C1 segment of cervical spinal cord (tissue), 14 donors: ENCODE measurements at places on chromosomes 6 and 20.

DNA sequence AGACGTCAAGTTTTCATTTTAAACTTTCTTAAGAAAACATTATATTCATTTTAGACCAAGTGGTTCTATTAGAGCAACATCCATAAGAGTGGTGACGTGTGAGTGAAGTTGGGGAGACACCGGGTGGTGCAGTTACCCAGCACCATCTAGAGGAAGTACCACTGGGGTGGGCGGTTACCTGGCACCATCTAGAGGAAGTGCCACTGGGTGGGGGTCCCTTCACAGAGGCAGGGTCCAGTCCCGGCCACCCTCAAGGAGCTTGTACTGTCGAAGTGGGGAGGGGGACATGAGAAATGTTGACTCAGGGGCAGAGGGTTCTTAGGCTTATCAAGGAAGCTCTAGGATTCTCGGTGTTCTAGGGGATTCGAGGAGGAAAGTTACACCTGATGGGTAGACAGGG, 26.2 kb downstream of the PHACTR3 start:
- no peak for DNase-seq

DNA sequence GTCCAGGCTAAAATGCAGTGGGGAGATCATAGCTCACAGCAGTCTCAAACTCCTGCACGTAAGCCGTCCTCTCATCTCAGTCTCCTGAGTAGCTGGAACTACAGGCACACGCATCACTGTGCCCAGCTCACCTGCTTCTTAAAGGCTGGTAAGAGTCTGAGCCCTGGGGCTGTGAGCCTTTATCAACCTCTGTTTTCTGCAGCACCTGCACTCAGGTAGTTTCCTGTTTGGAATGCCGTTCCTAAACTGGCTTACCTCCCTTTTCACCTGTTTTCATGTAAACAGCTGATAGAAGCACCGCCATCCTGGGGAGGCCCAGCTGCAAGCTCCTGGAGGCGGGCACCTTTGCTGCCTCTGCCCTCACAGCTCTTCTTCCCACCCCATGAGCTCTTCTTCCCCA, 45.4 kb downstream of the SLC24A3 start:
- DNase-seq: no peak

- DNase-seq: peak; percentile 76
Observed at GRCh38 chr20:63835021-63835858, 4.2 kb upstream of the ZBTB46 start.

DNA sequence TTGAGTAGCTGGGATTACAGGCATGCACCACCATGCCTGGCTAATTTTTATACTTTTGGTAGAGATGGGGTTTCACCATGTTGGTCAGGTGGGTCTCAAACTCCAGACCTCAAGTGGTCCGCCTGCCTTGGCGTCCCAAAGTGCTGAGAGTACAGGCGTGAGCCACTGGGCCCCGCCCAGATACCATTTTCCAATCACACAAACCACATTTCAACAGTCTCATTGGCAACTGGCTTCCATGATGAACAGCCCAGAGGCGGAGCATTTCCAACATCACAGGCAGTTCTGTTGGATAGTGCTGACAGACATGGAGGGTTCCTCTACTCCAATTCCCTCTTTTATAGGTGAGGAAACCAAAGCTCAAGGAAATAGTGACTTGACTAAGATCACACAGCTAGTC, 43.9 kb upstream of the PLCB4 start:
- no peak for DNase-seq

- DNase-seq: no peak
Observed at GRCh38 chr20:19249106-19249879, 36.9 kb downstream of the SLC24A3 start.

GRCh38 chr6:159902620-159903019, 11.8 kb downstream of the MAS1 start:
- DNase-seq: no peak

DNA sequence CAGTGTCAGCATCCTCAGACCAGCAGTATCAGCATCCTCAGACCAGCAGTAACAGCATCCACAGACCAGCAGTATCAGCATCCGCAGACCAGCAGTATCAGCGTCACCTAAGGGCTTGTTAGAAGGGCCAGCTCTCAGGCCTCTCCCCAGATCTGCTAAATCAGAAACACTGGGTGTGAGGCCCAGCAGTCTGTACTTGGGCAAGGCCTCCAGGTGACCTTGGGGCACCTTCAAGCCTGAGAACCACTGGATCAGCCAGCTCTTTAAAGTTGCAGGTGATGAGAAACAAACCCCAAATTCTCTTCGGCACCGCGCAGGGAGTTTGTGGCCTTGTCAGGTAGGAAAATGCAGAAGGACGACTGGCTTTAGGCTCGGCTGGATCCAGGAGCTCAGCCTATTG, 290.5 kb upstream of the CDH4 start:
- no peak for DNase-seq

DNA sequence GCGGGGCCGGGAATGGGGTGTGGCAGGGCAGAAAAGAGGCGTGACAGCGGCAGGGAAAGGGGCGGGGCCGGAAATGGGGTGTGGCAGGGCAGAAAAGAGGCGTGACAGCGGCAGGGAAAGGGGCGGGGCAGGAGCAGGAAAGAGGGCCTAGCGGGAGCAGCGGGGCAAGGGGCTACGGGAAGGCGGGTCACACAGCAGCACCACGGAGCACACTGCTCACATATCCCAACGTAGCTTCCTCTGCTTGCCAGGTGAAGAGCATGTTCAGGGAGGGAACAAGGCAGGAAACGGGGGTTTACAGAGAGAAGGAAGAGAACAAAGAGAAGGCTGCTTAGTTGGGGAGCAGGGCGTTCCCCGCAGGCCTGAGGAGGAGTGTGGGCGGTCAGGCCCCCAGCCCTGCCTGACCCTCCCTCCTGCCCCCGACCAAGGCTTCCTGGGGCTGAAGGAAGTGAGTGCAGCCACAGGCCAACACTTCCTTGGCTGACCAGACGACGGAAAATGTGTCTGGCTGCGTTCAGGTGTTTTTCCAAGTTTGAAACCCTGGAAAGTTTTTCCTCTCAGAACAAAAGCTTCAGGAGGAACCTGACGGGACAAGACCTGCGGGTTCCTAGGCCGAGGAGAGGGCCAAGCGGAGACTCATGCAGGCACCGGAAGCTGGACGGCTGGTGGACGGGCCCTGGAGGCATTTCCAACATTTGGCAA, 13.8 kb downstream of the UCKL1 start:
- DNase-seq: no peak

- DNase-seq: no peak
Observed at GRCh38 chr6:151350442-151351145, 40.8 kb downstream of the ZBTB2 start.

DNA sequence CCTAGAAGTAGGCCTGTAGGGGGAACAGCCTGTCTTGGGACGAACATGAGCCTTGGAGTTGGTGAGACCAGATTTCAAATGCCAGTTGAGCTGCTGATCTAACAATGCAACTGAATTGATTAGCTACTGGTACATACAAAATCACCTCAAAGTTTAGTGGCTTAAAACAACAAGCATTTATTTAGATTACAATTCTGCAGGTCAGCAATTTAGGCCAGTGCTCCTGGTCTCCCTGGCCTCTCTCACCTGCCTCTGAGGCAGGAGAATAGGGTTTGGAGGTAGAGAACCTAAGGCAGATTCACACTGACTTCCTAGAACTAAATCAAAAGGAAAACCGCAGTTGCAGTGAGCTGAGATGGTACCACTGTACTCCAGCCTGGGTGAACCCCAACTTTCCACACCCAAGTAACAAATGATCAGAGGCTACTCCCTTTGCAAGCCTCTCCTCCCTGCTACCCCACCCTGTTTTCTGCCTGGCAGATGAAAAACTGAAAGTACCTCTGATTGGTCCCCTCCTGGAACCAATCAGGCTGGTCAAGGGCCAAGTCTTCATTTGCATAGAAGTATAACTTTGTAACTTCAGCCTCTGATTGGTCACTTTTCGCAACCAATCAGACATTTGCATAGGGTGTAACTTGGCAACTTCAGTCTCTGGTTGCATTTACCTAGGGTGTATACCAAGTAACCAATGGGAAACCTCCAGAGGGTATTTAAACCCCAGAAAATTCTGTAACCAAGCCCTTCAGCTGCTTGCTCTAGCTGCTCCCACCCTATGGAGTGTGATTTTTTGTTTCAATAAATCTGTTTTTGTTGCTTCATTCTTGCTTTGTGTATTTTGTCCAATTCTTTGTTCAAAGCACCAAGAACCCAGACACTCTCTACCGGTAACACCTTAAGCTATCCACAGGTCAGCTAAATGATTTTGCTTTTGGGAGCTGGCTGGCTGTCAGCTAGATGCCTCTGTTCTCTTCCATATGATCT, 8.1 kb upstream of the UBR2 start:
- no peak for DNase-seq

- DNase-seq: no peak
Observed at GRCh38 chr20:40019510-40019909, 669.5 kb downstream of the MAFB start.

GRCh38 chr20:49706630-49707091, 7.0 kb downstream of the B4GALT5 start:
- no peak for DNase-seq

DNA sequence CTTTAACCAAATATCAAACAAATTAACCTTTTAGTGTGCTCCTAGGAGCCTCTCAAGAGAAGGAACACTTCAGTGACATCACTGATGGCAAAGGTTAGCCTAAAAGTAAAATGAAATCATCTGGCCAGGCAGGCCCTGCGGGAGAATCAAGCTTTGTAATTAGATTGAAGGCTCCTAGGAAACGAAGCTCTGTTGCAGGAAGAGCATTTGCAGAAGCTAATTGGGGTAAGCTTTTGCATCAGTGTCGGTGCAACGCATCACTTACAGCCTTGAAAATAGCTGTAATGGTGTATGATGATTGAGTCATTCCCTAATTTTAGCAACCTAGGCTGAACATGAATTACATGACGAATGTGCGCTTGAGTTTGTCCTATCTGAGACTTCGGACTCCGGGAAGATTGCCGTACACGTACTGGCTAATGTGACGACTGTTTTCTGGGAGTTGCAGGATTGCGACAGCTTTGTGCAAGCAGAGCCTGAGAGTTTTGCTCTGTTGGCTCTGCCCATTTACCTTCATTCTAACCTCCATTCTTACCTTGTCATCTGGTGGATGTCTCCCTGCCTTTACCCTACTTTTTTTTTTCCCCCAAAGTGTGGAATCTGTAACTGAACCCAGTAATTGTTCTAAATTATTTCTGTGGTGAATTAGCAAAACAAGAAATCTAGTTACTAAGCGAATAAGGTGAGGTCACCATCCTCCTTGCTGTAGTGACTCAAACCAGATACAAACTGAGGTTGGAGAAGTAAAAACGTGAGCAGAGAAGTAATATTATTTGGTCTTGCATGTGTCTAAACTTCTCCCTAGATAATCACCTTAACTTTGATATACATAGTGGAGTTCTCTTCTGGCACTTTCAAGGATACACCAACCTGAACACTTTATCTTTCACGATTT, 675.9 kb upstream of the CITED2 start:
- DNase-seq: no peak

- no peak for DNase-seq
Observed at GRCh38 chr6:74604279-74604678, 601.6 kb downstream of the COL12A1 start.

GRCh38 chr6:52125572-52125971, 38.2 kb upstream of the PKHD1 start:
- DNase-seq: no peak

DNA sequence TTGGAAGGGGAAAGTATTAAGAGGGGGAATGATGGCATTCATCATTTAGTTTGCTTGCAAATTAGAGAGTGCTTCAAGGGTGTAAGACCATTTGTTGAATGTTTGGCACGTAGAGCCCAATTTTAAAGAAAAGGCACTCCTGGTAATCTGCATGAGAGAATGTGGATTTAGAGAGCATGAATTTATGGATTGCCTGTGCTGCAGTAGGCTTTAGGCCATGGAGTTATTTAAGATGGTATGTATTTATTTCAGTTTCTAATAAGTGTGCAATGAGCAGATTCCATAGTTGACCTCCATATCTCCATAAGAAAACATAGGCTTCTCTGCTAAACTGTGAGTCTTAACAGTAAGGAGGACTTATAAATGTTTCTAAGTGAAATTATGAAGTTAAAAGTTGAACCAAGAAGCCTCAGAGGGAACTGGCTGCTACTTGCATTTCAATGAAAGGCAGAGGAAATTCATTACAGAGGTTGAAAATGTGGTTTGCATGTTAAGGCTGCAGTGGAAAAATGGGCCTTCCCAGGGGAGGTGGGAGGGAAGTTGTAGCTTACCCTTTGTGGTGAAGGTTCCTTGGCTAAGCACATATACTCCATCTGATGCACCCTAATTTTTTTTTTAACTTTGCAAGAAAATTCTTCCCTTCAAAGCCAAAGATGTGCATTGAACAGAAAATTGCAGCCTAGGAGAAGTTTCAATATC, 134.2 kb downstream of the CARMIL1 start:
- no peak for DNase-seq

GRCh38 chr20:49786196-49786595, 26.4 kb upstream of the SLC9A8 start:
- DNase-seq: no peak

DNA sequence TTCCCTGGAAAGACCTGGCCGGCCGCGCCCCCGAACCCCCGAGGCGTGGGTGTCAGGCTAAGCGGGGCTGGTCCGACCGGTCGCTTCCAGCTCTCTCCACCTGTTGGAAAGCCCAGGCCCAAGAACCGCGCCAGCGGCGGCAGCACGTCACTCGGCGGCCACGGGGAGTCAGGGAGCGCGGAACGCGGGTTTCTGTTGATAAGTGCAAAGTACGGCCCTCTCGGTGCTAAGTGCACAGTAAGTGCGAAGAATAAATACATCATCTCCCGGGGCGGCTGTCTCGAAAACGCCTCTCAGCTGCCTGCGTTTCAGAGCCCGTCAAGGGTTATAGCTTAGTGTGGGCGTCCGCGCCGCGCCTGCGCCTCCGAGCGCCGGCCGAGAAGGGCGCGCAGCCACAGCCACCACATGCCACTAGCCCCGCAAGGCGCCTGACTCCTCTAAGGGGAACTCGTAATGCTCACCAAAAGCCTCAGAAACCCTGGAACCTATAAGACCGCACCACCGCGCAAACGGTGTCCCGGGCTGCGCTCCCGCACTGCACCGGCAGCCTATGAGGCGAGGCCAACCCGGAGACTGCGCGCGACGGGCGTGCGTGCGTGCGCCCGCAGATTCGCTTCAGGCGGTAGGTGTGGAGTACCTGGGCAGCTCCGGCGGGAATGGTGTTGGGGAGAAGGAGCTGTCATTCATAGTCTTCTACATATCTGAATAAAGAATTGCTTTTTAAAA, 9.2 kb upstream of the TBX18 start:
- DNase-seq: no peak

GRCh38 chr6:147267658-147268057, 63.4 kb downstream of the STXBP5 start:
- no peak for DNase-seq

DNA sequence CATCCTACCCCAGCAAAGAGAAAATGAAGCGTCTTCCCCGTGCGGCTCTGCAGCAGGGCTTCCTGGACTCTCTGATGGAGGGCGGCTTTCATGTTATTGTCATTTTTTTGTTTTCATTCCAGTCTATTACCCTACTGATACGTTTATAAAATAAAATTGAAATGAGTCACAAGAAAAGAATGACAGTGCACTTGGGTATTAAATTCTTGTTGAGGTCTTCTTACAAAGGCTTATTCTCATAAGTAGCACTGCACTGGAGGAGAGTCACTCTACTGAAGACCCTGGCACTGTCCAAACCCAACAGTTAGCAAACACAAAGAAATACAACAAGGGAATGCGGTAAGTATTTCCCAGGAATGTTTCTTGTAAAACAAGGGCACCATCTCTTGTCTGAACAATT, 379.3 kb downstream of the MAFB start:
- DNase-seq: no peak

- DNase-seq: no peak
Observed at GRCh38 chr6:98124171-98124570, 710.2 kb upstream of the POU3F2 start.
